ENCODE measurements at places on chromosomes 12 and 14. TPM values are rescaled to one million over a fixed set of nuclear protein-coding genes. Genes with fewer than 3 reads are reported as not detected.
A peak's percentile ranks its signal among the peaks of the same experiment; 100 is the strongest.

GRCh38 chr14:38286452-38286851, 30.6 kb upstream of the CLEC14A start:
- no peak for DNase-seq

Gene ADAM21
- not detected for total RNA-seq

- no peak for DNase-seq
These were observed 246.6 kb downstream of the BCL11B start for GRCh38 chr14:99025418-99025817.

Gene CLEC4E
- total RNA-seq = not detected

GRCh38 chr12:92539110-92539749, 163.6 kb upstream of the PLEKHG7 start:
- peak; percentile 62 for DNase-seq

DNA sequence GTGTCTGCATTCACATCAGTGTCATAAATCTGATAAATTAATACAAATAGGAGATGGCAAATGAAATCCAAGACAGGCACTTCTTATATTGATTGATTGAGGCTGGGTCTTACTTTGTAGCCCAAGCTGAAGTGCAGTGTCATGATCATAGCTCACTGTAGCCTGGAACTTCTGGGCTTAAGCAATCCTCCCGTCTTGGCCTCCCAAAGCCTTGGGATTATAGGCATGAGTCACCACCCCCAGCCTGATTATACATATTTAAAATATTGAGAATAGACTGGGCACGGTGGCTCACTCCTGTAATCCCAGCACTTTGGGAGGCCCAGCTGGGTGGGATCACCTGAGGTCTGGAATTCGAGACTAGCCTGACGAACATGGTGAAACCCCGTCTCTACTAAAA, 51.3 kb downstream of the MARK3 start:
- DNase-seq = no peak

DNA sequence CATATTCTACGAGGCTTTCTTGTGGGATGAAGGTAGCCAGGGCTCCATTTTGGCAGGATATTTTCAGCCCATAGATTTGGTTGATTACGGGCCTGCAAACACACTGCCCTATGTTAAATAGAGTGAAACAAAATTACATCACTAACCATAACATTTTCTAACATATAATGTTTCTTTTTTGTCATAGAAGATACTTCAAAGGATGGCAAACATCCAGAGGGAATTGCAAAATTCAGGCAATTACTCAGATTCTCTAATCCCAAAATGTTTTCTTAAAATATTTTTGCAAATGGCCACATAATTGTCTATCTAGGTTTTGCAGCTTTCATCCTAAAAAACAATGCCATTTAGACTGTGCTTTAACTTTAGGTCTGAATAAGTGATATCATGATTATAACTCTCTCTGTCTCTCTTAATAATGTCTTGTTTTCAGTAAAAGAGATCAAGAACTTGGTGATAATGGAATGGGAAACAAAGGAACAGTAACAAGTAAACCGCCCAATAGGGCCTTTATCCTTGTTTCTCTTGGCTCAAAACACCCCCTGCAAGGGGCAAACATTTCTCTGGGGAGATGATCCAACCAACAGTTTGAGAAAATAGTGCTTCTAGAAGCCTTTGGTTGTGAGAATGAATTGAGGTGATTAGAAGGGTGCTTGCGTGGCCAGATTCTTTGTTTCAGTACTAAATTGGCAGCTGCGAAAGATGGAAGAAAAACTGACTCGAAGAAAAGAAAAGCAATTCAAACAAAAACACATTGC, 54.4 kb upstream of the BTG1 start:
- no peak for DNase-seq

DNA sequence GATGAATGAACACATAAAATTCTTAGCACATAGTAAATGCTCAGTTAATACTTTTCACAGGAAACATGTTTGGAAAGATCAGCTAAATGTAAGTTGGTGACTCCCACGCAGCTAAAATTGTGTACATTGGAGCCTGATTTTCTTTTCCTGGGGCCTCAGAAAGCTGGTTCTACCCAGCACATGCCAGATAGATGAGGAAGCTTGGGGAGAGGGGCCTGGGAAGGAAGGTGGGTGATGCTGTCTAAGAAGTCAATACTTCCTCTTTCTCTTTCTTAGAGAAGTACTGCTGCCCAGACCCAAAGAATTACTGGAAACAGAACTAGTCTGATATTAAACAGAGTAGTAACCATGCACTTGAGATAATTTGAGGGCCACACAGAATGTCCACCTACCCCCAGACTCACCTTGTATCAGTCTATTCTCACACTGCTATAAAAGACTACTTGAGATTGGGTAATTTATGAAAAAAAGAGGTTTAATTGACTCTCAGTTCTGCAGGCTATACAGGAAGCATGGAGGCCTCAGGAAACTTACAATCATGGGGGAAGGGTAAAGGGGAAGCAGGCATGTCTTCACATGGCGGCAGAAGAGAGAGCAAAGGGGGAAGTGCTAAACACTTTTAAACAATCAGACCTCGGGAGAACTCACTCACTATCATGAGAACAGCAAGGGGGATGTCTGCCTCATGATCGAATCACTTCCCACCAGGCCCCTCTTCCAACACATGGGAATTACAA, 123.3 kb upstream of the MED13L start:
- no peak for DNase-seq

Gene GLS2
- total RNA-seq = 0.21 TPM

GRCh38 chr14:72254937-72255472, 322.8 kb downstream of the RGS6 start:
- DNase-seq = no peak

Gene ACSS3
- 11.1 TPM for total RNA-seq

- DNase-seq = no peak
These were observed 150.2 kb upstream of the C14orf180 start for GRCh38 chr14:104429291-104429861.

GRCh38 chr12:55723516-55724225, 3.5 kb downstream of the RDH5 start:
- no peak for DNase-seq

Gene GLT1D1
- total RNA-seq = 1.8 TPM

DNA sequence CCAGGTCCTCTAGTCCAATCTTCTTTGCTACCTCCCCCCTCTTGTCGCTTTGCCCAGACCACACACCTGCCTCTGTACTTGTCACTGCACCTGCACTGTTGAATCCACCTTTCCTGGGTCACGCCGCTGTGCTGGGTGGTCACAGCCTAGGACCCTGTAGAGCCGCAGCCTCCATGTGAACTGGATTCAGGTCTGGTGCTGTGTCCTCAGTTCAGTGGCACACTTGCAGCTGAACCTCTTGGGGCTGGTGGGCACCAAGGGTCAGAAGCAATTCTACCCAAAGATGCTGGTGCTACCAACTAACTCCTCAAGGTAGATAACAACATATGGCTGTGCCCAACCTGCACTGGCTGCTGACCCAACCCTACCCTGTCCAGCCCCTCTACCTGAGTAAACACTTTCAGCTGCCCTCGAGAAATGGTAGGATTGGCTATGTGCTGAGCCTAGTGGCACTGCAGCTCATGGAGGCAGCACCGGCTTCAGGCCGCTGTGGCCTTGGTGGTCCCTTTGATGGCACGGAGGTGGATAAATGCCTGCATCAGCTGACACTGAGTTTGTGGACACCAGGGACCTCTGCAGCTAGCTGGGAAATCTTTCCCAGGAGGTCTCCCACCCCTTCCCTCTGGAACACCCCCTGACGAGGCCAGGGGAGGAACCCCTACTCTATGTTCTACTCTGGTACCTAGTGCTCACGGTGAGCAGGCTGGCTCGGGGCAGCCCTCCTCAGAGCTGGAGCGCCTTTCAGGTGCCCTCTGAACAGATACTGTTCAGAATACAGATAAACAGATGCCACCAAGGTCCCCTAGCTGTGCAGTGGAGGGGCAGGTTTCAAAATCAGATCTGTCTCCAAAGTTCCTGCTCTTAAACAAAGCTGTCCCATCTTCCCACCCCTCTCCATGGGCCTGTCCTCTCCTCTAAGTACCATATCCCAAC, 14.3 kb downstream of the AGAP2 start:
- DNase-seq = no peak

GRCh38 chr14:25411781-25412757, 362.1 kb upstream of the STXBP6 start:
- peak; percentile 24 for DNase-seq

GRCh38 chr14:53367644-53368026, 214.5 kb upstream of the DDHD1 start:
- peak; percentile 78 for DNase-seq

Gene CSRP2
- 45.2 TPM for total RNA-seq

GRCh38 chr12:22627371-22627770, 2.4 kb downstream of the ETNK1 start:
- peak; percentile 7 for DNase-seq

DNA sequence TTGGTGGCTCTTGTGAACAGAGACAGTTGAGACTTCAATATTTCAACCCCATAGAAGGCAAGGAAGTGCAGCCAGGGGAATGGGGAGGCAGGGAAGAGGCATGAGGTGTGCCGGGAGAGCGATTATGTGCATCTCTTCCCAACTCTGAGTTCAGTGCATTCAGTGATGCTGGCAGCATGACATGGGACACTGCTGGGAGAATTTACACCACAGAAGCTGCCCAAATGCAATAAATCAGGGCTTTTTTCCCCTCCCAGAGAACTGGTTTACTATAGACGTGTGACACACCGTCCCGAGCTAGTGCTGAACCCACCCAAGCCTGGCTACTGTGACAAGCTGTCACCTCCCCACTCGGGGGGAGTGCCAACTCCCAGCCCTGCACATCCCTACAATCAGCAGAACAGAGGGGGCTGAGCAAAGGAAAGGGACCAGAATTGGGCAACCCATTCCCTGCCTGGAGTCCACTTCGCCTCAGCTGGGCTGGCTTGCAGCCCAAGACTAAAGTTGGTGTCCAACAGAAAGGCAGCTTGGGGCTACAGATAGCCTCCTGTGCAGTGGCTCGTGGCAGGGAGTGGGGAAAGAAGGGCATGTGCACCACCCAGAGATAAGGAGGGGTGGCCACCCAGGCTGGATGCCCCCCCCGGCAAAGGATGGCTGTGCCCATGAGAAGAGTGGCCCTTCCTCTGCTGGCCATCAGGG, 16.7 kb downstream of the AHSA1 start:
- no peak for DNase-seq

Gene PARP2
- 14.2 TPM for total RNA-seq

Gene CLEC4D
- total RNA-seq = 0.31 TPM

Gene GNS
- 103 TPM for total RNA-seq

Gene ERP27
- total RNA-seq = 1.9 TPM

Gene KLRC2
- not detected for total RNA-seq

GRCh38 chr14:101120641-101121507, 217.4 kb upstream of the RTL1 start:
- DNase-seq = no peak

GRCh38 chr12:51869496-51869865, 18.4 kb upstream of the ANKRD33 start:
- DNase-seq = no peak

DNA sequence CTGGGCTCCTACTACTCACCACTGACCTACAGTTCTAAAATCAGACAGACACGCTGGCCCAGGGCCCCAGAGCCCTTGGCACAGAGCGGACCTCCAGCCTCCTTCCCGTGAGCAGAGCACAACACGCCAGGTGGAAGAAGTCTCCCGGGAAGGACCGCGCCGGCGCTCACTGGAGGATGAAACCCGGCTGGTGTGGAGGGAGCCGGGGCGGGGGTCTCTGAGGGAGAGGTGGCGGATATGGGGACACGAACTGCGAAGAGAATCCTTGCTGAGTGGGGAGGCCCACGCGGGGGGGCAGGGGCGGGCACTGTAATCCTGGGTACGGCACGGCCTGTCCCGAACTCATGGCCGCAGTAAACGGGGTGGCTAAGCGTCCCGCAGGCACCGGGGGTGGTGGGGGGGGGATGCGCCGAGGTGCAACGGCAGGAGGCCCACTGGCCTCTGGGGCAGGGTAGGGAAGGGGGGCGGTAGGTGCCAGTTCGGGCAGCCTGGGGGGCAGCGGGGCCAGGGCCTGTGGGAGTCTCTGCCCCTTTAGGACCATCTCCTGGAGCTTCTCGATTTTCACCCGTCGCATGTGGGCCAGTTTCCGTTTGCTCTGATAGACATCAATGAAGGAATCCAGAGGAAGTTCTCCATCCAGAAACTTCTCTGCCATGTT, 28.8 kb downstream of the VPS37B start:
- no peak for DNase-seq

Gene SLC6A13
- 1.1 TPM for total RNA-seq

Gene NEMF
- 93.7 TPM for total RNA-seq

GRCh38 chr12:111174251-111174960, 194.5 kb downstream of the PHETA1 start:
- DNase-seq = no peak

- DNase-seq = no peak
These were observed 118.6 kb downstream of the LMNTD1 start for GRCh38 chr12:25434515-25434914.

Gene KRT75
- total RNA-seq = 0.21 TPM

DNA sequence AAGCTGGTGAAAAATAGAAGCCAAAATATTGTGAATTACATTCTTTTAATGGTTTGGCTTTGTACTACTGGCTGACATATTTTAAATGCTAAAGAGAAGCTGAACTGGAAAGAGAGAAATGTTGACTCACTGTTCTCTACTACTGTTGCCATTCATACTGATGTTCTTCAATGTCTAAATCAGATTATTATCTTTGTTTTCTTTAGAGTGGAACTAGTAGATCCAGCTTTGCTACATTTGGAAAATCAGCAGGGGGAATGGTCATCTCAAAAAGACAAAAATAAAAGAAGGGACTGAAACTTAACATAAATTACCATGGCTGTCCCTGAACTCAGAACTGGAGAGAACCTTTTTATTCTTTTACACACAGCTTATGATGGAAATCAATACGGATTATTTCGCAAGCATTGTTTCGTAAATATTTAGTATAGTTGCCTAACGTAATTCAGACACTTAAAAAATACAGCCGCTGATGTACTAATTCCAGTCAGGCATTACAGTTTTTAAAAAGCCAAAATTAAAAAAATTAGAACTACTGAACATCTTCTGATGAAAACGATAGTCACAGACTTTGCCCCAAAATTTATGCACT, 76.3 kb upstream of the OTX2 start:
- no peak for DNase-seq

Gene GNPNAT1
- total RNA-seq = 12.1 TPM

GRCh38 chr14:91714805-91715204, 17.1 kb downstream of the CATSPERB start:
- no peak for DNase-seq

GRCh38 chr14:21055432-21056117, 2.0 kb upstream of the RNASE8 start:
- DNase-seq = no peak

Gene KRAS
- 18.2 TPM for total RNA-seq

Data from tongue (tissue), 3 donors.